Left lung (tissue), 14 donors: ENCODE measurements at places on chromosomes 3 and 15. TPM values are rescaled to one million over a fixed set of nuclear protein-coding genes. Genes with fewer than 3 reads are reported as not detected.

- DNase-seq, result no peak
Measured at GRCh38 chr3:141427764-141428163, 59.1 kb upstream of the RASA2 start.

- DNase-seq, result no peak
Measured at GRCh38 chr3:79884354-79884753, 116.6 kb upstream of the ROBO1 start.

DNA sequence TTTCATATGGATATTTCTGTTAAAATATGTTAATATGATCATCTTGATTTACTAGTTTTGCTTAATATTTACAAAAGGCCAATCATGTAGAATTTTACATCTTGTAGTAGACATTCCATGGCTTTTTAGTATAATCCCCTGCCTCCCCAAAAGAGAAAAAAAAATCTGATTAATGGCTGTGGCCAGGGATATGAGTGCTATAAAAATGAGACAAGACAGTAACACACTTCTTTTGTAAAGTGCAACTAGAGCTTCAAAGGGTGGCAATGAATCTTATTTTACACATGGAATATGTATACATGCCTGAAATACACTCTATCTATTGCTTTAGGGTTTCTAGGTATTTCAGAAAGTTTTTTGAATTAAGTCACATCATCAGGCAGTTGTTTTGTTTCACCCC lies 112.2 kb upstream of the NANOGP8 start:
- no peak for DNase-seq

GRCh38 chr15:89833966-89834365 lies 19.3 kb upstream of the ANPEP start:
- no peak for DNase-seq

DNA sequence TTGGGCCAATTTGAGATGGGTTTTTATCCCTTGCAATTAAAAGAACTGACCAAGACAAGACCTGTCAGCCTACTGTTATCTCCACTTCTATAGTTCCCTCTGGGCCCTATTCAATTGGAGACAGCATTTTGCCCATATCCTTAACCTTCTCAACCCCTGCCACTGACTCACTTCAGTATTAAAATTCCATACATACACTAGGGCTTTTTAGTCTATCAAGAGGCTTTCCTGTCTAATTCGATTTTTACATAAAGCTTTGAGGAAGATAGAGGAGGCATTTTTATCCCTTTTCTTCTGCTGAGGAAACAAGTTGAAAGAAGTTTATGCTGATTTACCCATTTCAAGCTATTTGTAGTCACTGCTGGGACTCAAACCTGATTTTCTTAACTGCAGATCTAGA lies 51.1 kb downstream of the GTF2E1 start:
- no peak for DNase-seq

DNA sequence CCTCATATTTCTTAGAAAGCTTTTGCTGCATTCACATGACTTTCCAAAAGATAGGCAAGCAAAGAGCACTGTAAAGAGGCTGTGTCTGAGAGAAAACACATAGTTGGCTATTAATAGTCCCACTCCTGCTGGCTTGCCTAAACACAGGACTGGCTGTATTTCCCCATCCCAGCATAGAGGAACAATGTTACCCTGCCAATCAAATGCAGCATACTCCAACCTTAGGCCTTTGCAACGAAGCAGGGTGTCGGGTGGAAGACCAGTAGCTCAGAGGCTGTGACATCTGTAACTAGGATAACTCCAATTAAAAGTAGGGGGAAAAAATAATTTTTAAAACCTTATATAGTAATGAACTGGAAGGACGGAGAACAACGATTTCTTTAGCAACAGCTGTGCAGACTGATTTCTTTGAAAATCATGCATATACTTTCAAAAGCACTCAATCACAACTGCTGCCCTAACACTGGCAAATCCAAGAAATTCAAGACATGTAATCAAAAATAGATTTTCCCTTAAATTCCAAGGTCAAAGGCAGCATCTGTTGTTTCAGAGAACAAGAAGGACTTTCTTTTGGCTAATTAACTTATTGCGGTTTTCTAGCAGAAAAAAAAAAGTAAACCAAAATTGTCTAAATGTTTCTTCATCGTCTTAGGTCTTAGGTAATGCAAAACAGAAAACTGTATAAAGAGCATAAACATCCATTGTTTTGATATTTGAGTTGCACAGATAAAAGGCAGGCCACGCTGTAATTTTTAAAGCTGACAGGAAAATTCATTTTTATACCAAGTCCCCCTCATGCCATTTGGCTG lies 139.3 kb downstream of the TNIK start:
- DNase-seq, result no peak

DNA sequence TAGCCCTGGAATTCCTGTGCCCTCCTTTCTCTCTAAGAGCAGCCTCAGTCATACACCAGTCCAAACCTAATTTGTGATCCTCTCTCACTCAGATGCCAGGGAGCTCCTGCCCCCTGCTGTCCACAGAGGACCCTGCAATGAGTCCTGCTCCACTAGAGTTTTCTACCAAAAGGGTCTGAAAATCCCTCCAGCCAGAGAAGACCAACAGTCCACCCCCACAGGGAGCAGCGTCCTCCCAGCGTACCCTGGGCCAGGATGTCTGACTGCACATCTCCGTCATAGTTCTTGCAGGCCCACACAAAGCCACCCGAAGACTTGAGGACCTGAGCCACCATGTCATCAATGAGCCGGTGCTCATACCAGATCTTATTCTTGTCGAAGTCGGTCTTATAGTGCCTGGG lies 15.4 kb downstream of the IDH2 start:
- DNase-seq, result no peak

The SORD gene
- total RNA-seq, result 13.8 TPM
